ENCODE measurements at places on chromosomes 12 and 14. TPM values are rescaled to one million over a fixed set of nuclear protein-coding genes. Genes with fewer than 3 reads are reported as not detected.

GRCh38 chr12:113900716-113901115 is 65.4 kb downstream of the RBM19 start:
- H3K4me1 ChIP-seq = peaks cover 12% of the 10 kb centered on the region
- H3K36me3 ChIP-seq = peaks cover 8% of the 10 kb centered on the region
- no peak for DNase-seq
- H3K4me3 ChIP-seq = no peak overlapping the region
- H3K27ac ChIP-seq = no peak overlapping the region
- H3K27me3 ChIP-seq = no peaks in the 10 kb centered on the region

BCL11B gene
- 11.4 TPM for total RNA-seq

- no peak for DNase-seq
- peaks cover 80% of the 10 kb centered on the region for H3K4me1 ChIP-seq
- peak overlapping the region; percentile 60 for H3K4me3 ChIP-seq
- peaks cover 3% of the 10 kb centered on the region for H3K36me3 ChIP-seq
- peak overlapping the region; percentile 13 for H3K27ac ChIP-seq
- H3K27me3 ChIP-seq = no peaks in the 10 kb centered on the region
Observed at GRCh38 chr12:57838594-57839302, 7.8 kb downstream of the CTDSP2 start.

- no peak overlapping the region for H3K4me3 ChIP-seq
- DNase-seq = no peak
- H3K27ac ChIP-seq = peak overlapping the region; percentile 19
- H3K27me3 ChIP-seq = peaks cover 6% of the 10 kb centered on the region
Observed at GRCh38 chr12:102232446-102232845, 34.8 kb upstream of the PMCH start.

SSPN gene
- total RNA-seq = 11.3 TPM

PTPN21 gene
- total RNA-seq = 21.4 TPM

DNA sequence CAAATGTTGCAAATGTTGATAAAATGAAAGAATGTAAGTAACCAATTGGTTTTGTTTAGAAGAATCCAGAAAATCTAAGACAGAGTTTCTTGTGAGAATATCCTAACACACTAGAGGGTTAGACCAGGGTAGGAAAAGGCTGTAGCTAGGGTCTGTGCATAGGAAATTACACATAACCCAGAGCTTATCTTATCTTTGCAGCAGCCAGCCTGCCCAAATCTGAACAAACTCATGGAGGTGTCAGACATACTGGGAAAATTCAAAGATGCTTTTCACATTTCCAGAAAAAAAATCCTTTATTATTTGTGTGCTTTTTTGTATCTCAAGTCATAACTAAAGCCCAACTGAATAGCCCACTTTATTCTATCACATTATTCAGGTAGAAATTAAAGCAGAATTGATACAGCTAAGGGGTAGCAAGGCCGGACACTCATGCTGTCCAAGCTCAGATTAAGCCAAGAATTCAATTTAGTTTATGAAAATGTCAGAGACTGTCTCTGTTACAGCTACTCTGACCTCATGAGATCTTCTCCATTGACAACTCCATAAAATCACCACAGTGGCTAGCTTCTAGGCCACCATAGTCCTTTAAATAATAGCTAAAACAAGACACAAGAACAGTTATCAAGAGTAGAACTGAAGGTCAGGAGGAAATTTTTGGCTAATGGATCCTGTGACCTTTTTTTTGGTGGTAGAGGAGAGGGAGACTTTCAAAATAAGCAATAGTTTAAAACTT is 169.6 kb upstream of the RASSF8 start:
- DNase-seq = no peak
- H3K27me3 ChIP-seq = peaks cover 13% of the 10 kb centered on the region
- H3K36me3 ChIP-seq = no peaks in the 10 kb centered on the region
- no peak overlapping the region for H3K27ac ChIP-seq

Data from type B pancreatic cell (in vitro differentiated cells).